ENCODE measurements at places on chromosomes 3 and 15.

- no peak for DNase-seq
Measured at GRCh38 chr15:99440551-99441443, 125.0 kb upstream of the MEF2A start.

GRCh38 chr3:60064210-60065178 is 1014.7 kb upstream of the CFAP20DC start:
- no peak for DNase-seq

DNA sequence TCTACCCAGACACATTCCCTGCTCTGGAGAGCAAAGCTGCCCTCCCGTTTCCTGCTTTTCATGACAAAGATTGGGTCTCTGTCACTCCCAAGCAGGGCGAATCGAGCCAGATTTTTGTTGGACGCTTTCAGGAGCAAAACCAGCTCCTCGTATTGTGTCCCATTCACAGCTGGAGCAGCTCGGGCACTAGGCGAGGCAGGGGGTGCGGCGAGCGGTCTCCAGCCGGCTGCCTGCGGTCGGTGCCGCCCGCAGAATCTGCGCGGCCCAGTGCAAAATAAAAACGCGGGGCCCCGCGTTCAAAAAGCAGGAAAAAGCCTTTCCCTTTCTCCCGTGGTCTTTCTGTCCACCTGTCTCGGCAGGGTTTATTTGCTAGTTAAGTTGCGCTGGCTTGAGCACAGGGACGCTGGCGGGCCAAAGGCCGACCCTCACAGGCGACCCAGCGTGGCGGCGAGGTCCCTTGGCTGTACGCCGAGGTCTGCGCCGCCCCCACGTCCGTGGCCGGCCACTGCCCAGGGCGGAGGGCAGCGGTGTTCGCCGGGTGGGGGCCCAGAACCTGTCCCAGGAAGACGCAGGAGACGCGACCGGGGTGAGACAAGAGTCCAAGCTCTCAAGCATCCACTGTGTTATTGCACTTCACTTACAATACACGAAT is 71.2 kb downstream of the CYP19A1 start:
- no peak for DNase-seq

GRCh38 chr15:26073430-26074333 is 210.6 kb upstream of the ATP10A start:
- no peak for DNase-seq

GRCh38 chr3:56361731-56362130 is 106.5 kb downstream of the ERC2 start:
- no peak for DNase-seq

GRCh38 chr3:184716622-184717398 is 4.9 kb upstream of the MAGEF1 start:
- no peak for DNase-seq

- no peak for DNase-seq
Measured at GRCh38 chr15:76951220-76951619, 19.7 kb downstream of the RCN2 start.

DNA sequence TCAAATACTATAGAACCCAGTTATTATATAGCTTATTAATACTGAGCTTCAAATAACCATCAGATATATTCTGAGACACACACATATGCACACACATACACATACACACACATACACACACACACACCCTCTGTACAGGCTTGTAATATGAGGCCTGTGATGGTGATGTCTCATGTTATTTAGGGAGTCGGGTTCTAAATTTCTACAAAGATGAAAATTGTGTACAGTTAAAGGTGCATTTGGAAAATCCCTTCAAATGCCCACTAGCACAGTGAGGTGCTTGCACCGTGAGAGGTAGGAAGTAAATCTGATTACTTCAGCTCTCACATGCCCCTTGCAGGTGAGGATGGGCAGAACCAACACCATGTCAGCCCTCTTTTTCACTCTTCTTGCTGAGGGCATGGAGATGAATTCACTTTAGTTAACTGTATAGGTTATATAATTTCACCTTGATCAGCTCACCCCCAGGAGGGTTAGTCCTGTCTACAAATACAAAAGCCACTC is 294.5 kb upstream of the PROK2 start:
- DNase-seq, result no peak

DNA sequence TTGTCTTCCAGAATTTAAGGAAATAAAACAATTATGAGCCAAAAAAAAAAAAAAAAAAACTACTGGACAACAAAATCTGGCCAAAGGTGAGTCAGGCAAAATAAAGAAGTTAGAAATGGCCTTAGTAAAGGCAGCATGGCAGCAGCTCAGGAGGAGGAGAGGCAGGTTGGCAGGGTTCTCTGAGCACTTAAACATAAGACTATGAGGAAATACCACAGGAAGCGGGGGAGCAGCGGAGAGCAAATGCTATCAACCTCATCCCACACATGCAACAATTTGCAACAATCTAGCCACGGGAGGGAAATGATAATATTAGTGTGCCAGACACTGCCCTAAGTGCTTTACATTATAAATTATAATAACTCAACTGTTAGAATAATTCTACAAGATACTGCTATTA is 247.3 kb upstream of the NSMCE3 start:
- no peak for DNase-seq

- no peak for DNase-seq
Measured at GRCh38 chr3:165641569-165642310, 195.5 kb downstream of the BCHE start.

- DNase-seq, result no peak
Measured at GRCh38 chr3:141373232-141373631, 4.9 kb downstream of the ZBTB38 start.

DNA sequence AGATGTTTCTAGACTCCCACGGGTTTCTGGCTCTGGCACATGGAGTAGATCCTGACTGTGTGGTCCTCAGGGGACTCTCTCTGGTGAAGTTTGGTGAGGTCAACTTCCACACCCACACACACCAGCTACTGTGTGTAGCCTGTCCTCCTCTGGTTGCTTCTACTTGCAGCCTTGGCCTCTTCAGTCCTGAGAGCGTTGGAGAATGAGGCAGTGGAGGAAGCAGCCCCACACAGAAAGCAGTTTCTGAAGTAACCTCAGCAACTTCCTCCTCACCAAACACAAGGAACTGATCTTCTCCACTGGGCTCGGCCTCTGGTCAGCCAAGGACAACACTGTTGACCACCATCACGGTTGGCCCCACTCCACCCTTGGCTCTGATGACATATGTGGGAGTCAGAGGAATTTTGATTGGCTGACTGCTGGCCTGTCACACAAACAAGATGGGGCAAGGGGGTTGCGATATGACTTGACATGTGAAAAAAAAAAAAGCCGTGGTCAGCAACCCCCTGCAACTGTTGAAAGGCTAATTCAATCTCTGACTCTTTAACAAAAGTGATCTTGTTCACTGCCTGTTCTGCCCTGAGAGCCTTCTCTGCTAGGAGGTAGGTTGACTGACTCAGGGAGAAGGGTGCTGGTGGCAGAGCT is 19.6 kb downstream of the CD86 start:
- DNase-seq, result no peak

DNA sequence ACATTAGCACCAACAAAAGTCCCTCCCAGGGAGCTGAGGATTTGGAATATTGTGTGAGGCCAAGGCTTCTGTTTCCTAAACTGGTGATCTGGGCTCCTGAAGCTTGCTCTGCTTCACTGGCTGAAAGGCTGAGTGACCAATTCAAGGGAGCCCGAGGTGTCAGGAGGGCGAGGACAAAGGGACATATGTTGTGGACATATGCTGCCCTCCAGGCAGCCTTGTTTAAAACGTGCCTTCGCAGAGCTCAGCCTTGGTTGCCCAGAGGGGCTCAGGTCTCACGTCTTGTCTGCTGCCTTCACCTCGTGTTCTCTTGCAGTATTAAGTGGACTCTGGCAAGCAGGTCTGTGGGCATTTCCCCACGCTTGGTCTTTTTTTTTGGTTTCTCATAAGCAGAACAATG is 7.0 kb downstream of the SLCO3A1 start:
- DNase-seq, result no peak

DNA sequence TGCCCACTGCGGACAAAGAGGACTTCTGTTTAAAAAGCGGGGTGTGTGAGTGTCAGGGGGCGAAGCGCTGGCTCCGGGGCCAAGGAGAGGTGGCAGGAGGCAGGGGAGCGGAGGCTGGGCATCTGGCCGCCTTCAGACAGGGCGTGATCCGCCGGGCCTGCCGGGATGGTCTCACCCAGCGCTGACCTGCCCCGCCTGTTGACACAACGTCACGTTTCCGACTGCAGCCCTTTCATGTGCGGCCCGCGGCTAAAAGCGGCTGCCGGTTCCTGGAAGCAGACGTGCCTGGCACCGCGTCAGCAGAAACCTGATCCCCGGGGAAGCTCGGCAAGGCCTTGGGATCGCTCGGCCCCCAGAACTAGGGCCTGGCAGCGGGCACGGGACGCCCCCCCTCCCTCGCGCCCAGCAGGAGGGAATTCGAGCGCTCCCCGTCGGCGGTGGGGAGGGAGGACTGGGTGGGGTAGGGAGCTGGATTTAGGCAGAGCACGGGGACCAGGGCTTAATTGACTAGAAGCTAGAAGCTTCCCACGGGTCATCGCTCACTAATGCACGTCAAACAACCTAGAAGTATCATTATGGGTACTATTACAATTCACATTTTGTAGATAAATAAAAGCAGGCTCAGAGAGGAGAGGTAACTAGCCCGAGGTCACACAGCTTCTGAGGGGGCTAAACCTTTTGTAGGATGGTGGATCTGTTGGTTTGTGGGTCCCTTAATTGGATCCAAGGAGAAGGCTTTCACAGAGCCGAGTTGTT is 7.7 kb downstream of the BHLHE40 start:
- no peak for DNase-seq

DNA sequence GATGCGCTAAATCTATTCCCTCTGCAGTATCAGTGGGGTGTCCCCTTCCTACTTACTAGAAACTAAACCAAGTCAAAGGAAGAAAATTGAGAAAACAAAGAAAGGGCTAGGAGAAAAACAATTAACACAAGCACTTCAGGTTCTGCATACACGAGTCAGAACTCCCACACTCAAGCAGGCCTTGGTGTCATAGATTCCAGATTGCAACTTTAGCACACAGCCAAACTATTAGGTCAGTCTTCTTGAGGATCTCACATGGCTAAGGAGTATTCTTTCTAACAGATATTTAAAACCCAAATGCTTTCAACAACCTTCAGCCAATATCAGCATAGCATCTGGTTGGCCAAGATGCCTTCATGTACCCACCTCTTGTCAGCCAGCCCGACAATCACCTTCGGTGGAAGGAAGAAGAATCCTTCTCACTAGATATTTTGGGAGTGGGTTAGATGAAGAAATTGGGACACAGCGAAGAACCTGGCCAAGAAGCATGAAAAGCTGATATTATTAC is 340.0 kb downstream of the VPS13C start:
- DNase-seq, result no peak

DNA sequence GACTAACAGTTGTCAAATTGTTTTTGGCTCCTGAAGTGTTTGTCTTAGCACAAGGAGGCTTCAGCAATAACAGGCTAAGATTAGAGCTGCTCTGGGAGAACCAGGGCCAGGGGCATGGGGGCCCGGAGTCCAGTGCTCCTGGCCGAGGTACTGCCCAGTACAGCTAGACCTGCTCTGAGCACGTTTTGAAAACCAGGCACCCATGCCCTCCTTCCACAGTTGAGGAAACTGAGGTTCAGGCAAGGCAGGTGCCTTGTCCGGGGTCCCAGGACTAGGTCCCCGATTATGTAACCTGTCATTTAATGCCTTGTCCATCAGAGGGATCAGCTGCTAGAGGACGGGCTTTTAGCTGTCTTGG is 19.2 kb downstream of the KBTBD13 start:
- DNase-seq, result no peak

DNA sequence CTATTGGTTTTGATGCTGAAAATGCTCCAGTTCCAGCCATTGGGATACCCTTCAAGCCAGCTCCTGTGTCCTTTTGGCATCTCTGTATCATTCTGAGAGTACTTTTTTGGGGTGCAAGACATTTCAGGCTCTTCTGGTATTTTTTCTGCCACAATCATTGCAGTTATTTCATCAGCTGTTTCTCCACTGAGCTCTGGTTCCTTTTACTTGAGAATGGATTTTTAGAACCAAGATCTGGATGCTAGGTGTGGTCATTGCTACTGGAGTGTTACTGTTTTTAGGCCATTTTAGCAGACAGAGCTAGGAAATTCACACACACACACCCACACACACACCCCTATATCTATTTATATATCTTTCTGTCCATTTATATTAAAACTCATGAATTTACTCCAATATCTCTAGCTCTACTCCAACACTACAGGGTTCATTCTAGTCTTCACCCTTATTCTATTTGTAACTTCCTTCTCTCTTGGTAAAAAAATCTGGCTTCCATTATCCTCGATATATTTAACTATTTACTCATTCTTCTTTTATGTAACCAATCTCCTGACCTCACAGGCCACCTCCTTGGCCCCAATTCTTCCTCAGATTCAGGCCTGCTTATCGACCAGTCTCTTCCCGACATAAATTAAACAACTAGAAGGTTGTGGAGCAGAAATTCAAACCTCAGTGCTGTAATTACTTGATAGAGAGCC is 17.0 kb downstream of the SLC35G2 start:
- DNase-seq, result no peak

GRCh38 chr3:7630351-7630911 is 769.5 kb downstream of the GRM7 start:
- no peak for DNase-seq

DNA sequence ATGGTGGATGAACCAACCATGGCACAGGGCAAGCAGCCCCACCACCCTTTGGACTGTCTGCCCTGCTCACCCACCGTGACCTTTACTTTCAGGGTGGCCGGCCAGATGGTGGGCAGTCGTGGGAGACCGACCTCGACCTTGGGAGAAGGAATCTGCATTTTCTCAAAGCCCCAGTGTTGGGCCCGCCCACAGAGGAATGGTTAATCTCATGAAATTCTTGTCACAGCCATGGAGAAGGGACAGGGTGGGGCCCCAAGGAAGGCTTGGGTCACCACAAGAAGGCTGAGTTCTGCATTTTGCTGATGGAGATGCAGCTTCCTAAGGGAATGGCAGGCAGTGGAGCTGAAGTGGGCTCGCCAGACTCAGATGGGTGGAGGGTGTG is 2.9 kb downstream of the PLXND1 start:
- no peak for DNase-seq

DNA sequence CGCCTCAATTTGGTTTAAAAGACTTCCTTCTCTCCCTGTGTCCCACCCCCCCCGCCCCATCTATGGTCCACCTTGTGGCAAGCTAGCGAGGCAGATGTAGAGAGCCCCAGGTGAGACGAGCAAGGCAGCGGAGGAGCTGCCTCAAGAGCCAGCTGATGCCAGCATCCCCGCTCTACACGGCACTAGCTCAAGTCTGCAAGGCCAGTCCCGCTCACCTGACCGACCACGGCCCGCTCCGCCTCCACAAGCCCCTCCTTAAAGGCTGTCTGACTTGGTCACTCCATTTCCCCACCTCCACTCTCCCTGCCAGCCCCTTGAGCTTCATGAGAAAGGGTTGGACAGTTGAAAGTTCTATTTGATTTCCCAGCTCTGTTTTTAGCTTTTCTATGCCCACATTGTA is 56.2 kb upstream of the IGF1R start:
- DNase-seq, result no peak

GRCh38 chr3:167110901-167111300 is 269.2 kb downstream of the ZBBX start:
- no peak for DNase-seq

DNA sequence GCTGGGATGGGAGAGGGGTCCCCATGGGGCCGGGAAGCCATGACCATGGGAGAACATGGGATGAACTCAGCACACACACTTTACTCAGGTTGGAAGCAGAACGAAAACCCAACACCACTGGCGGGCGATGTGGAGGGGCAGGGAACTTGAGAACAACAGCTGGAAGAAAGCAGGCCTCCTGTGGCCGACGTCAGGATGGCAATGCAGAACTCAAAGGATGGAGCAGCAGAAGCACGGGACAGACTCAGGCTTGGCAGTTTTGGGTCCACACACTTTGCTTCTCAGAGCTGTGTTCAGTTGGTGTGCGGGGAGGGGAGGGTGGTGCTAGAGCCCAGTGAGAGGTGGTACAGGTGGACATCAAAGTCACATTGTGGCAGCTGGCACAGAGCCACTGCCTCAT is 80.7 kb downstream of the SEC22A start:
- DNase-seq, result no peak
